Fibroblast of the aortic adventitia (primary cell): ENCODE measurements at places on chromosomes 2 and 18. TPM values are rescaled to one million over a fixed set of nuclear protein-coding genes. Genes with fewer than 3 reads are reported as not detected.
A peak's percentile ranks its signal among the peaks of the same experiment; 100 is the strongest.

Gene TRAF3IP1
- total RNA-seq, result 8.4 and 15.9 TPM in 2 replicates

Gene MAPK4
- under 0.01 TPM in 1 of 2 replicates, not detected in the other for total RNA-seq

Gene G6PC2
- total RNA-seq, result not detected in 2 replicates

Gene CNDP1
- not detected in 2 replicates for total RNA-seq

Gene REG3G
- total RNA-seq, result not detected in 2 replicates

Gene SPDYA
- total RNA-seq, result 1.1 and 6.5 TPM in 2 replicates

Gene CD207
- not detected in 2 replicates for total RNA-seq

Gene COX5B
- total RNA-seq, result 83.4 and 198 TPM in 2 replicates

Gene FKBP1B
- 3.5 and 7.9 TPM in 2 replicates for total RNA-seq

Gene ITGA6
- total RNA-seq, result 4.0 and 29.1 TPM in 2 replicates

GRCh38 chr2:162678551-162678950 is 160.0 kb downstream of the KCNH7 start:
- DNase-seq, result no peak

GRCh38 chr2:71939588-71940535 is 207.8 kb downstream of the CYP26B1 start:
- DNase-seq, result no peak

DNA sequence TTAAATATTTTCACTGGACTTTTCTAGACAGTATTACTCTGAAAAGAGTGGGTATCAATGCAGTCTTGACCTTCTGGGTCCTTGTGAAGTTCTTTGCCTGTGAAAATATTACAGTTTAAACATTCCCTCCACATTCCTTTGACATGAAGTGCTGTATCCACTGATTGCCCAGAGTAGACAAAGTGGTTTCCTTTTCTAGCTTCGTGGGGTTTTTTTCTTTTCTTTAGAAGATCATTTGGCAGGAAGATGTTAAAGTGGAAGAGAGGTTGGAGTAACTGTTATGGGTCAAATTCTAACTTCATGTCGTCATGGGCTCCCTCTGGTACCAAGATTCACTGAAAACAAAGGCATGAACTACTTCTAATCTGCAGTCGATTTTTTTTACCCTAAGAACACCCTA is 496.9 kb downstream of the EPHA4 start:
- peak; percentile 38 for DNase-seq

DNA sequence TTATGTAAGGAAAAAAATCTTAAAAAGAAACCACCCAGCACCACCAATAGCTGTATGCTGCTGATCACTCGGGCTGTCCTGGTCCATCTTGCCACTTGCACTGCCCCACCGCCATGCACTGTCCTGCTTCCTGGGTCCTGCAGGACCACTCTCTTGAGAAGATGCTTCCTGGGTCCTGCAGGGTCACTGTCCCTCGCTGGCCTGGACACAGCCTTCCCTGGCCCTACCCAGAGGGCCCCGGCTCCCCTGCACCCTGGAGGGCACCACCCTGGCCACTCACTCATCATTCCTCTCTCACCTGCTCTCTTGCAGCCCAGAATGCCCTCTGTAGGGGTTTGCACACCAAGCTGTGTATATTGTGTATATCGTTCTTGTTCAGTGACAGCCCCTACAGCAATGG is 2.4 kb upstream of the OTOS start:
- no peak for DNase-seq

DNA sequence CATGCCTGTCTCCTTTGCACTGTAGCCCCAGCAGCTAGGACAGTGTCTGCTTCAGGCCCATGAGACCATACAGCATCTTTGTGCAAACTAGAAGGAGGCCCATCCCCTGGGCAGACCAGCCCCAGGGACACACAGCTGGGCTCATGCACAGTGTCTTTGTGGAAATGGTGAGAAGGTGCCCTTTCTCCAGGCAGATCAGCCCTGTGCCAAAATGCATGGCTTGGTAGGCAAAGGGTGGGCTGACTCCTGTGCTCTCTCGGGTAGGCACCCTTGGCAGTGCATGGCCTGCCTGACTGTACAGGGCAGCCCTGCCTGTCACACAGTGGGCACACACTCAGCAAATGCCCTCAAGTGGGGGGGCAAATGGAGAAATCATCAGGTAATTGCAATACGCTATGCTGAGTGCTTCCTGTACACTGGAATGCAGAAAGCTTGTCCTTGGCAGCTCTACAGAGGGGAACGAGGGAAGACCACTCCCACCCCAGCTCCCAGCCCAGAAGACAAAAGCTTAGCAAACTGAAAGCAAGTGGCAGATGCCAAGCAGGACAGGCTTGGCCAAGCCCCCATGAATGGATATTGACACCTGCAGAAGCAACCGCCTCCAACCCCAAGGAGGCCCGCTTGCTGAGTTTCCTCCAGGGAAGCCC is 21.6 kb downstream of the TNS1 start:
- no peak for DNase-seq

- no peak for DNase-seq
These were observed 15.6 kb downstream of the APLF start for GRCh38 chr2:68483011-68483410.

DNA sequence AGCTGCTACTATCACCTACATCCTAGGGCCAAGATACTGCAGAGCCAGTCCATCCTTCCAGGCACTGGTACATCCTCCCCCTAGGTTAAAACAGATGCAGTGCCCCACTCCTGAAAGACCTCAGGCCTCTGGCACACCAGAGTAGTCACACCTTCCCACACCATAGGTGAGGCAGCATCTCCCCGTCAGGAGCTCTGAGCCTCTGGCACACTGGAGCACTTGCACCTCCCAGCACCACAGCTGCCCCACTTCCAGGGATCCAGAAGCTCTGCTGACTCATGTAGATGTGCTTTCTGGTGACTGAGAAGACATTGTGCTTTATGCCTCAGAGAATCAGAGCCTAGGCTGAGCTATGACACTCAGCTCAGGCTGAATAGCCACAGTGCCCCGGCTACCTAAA is 138.4 kb upstream of the COL3A1 start:
- no peak for DNase-seq

- DNase-seq, result no peak
These were observed 12.0 kb upstream of the NTSR2 start for GRCh38 chr2:11681722-11682589.

GRCh38 chr2:184463102-184463865 is 135.0 kb upstream of the ZNF804A start:
- DNase-seq, result no peak

DNA sequence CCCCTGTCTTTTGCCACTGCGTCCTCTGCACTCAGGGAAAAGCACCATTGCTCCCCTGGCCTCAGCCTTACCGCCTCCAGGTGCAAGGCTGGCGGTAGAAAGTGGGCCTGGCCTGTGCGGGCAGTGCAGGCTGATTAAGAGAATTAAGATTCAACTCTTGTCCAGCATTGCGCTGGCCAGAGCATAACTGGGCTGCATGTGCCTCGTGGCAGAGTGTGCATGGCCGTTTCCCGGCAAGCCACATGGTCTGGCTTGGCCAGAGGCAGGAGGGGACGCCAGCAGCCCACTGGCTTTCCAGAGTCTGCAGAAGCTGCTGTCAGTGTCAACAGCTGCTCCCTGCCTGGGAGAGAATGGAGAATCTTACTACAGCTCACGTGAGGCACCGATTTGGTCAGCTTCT is 12.3 kb downstream of the NTSR2 start:
- no peak for DNase-seq

GRCh38 chr2:184530239-184530638 is 68.1 kb upstream of the ZNF804A start:
- DNase-seq, result no peak
